ENCODE measurements at places on chromosomes 4 and X.

DNA sequence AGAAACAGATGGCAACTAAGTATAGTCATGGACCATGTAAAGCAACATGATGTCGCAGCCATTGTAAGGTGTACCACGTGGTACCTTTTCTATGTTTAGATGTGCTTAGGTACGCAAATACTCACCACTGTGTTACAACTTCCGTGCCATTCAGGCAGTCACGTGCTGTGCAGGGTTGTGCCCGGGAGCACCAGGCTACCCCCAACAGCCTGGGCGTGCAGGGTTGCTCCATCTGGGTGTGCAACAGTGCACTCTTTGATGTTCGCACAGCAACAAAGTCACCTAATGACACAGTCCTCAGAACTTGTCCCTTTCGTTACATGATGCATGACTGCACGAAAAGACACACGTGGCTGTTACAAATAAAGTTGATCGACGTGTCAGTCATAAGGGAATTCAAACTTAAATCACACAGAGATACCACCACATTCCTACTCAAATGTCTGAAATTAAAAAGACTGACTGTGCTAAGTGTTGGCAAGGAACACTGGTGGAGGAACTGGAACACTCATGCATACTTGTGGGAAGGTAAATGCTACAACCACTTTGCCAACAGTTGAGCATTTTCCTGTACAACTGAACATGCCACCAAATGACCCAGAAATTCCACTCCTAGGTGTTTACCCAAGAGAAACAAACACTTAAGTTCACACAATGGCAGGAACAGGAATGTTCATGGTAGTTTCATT lies 24.3 kb downstream of the CPLX1 start:
- DNase-seq: no peak

DNA sequence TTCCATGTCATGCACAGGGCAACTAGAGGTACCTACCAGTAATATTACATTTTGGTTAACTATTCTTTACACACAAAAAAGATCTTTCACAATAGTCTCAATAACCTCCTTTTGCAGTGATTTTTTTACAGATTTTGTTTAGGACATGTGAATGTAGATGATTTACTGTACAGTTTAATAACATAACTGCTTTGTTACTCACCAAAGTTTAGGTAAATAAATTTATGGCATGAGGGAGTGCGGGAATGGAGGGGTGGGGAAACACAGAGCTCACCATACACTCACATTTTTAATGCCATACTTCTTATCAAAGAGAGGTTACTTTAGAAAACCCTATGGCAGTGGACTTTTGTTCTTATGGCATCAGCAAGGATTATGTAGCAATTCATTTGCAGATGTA lies 93.1 kb upstream of the TEX13A start:
- DNase-seq: no peak

- DNase-seq: peak; percentile 77
Observed at GRCh38 chrX:53317365-53318069, 36.1 kb upstream of the IQSEC2 start.

DNA sequence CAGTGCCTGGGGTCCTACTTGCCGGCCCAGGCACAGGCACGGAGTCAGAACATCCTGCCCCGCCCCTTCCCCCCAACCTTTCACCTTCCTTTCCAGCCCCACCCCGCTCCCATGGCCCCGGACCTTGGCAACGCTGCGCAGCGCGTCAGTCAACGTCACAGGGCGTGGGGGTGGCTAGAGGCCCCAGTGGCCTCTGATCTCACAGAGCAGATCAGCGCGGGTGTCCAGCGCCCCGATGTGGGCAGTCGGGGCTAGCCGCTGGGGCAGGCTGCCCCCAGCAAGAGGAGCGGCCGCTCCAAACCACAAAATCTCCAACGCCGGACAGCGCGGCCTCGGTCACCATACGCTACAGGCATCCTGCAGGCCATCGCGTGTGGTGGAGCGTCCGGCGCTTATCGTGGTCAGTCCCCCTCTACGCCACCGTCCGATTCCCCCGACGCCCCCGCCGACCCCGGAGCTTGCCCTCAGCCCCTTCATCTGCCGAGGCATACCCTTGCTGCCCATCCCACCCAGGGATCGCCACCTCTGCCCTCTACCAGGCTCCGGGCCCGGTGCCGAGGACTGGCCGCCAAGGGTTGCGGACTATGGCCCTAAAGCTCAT lies 69.6 kb upstream of the APOOL start:
- no peak for DNase-seq

- no peak for DNase-seq
Observed at GRCh38 chr4:147628415-147628814, 11.2 kb downstream of the TMEM184C start.

DNA sequence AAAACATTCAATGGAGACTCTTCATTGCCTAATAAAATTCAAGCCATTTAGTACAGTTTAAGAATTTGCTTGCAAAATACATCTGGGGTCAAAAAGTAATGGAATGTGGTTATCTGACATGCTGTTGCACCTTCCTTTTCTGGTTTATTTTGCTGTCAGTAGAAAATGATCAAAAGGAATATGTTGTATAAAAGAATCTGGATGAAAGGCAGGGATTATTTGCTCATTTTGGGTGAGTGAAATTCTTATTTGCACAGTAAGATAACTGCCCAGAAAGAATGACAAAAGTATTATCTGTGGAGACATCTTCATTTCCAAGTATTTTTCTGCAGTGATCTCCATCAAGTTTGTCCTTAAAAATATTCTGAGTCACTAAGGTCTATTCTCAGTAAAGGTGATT lies 30.4 kb downstream of the BOD1L1 start:
- DNase-seq: no peak

- no peak for DNase-seq
Observed at GRCh38 chrX:18649498-18649951, 22.4 kb downstream of the RS1 start.

DNA sequence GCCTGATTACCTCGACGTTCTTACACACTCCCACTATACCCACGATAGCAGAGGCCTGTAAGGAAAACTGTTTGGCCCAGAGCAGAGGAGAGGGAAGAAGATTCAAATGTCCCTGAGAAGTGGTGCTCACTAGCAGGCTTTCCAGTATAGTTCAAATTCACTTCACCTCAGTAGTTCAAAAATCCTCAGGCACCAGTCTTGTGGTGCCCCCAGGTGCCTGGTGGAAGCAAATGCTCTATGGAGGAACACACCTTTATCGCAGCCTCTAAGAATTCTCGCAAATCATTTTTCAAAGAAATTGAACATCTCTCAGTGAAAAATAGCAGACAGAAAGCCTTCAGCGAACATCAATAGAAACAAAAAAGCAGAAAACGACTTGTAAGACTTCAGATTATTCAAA lies 12.2 kb upstream of the MTMR1 start:
- DNase-seq: no peak

DNA sequence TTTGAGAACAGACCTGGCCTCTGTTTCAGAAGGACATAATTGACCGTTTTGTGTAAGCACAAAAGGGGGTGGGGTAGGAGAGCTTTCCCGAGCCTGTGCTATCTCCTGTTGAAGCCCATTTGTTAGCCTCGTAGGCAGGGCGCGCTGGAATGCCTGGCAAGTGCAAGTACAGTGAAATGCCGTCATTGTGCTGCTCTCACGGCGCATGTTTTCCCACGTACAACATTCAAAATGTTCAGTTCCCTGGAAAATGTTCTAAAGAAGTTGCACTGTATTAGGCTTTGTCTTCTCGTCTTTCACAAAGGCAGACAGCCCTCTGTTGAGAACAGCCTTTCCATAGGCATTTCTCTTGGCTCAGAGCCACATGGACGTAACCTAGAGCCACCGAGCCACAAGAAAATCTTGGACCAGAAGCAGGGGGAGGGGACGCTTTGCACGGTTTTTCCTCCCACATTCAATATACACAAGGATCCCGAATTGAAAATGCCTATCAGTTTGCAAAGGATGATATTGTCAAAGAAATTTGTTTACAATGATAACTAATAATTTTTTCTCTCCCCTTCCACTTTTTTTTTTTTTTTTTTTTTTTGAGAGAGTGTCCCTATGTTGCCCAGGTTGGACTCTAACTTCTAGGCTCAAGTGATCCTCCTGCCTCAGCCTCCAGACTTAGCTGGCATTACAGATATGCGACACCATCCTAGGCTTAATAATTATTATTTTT lies 54.6 kb upstream of the RAPGEF2 start:
- peak; percentile 46 for DNase-seq

DNA sequence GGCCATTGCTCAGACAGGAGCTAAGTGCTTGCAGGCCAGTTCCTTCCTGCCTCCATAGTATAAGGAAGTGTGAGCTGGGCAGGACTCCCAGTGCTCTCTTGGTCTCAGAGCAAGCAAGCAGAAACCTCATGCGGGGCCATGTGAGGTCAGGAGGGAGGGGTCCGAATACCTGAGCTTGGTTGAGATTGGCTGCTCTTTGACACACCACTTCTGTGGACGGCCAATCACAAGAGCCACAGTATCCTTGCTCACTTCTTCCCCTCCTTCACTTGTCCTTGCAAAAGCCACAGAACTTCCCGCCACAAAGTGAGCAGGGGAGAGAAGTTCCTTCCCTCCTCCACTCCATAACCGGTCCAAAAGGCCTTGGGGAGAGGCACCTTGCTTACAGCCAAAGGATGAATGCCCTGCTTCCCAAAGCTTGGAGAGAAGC lies 56.7 kb downstream of the PRPS1 start:
- no peak for DNase-seq

DNA sequence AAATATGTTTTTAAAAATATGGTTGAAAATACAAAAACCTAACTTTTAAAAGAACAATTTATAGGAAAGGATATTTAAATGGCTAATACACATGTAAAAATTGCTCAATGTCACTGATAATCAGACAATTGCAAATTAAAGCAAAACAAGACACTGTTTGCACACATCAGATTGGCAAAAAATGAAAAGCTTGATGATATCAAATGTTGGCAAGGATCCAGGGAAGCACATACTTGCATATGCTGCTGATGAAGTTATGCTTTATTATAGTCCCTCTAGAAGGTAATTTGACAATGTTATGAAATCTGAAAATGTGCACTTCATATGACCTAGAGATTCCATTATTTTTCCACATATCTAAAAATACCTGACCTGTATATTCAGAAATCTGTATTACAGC lies 45.7 kb upstream of the EPGN start:
- DNase-seq: no peak

DNA sequence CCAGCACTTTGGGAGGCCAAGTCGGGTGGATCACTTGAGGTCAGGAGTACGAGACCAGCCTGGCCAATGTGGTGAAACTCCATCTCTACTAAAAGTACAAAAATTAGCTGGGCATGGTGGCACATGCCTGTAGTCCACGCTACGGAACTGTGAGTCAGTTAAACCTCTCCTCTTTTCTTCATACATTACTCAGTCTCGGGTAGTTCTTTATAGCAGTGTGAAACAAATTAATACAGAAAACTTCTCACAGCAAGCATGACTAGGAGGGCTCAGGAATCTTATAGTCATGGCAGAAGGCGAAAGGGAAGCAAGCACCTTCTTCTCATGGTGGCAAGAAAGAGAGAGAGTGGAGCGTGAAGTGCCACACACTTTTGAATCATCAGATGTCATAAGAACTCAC lies 358.9 kb downstream of the NLGN4X start:
- DNase-seq: no peak

GRCh38 chr4:136741468-136741867 lies 790.8 kb downstream of the PCDH18 start:
- DNase-seq: no peak

DNA sequence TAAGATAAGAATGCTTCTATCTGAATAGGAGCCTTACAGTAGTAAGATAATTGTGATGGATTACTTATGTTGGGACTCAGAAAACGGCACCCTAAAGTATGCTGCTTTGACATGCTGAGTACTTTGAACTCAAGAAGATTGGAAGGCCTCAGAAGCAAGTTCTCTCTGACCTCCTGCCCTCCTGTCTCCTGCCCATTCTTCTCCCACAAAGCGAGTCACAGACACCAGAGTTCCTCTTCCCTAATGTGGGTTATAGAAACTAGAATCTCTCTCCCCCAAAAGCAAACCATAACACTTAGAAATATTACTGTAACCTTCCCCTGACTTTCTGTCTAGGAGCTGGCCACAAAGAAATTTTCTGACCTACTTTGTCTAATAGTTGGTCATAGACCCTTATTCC lies 76.5 kb downstream of the DDIT4L start:
- DNase-seq: no peak

DNA sequence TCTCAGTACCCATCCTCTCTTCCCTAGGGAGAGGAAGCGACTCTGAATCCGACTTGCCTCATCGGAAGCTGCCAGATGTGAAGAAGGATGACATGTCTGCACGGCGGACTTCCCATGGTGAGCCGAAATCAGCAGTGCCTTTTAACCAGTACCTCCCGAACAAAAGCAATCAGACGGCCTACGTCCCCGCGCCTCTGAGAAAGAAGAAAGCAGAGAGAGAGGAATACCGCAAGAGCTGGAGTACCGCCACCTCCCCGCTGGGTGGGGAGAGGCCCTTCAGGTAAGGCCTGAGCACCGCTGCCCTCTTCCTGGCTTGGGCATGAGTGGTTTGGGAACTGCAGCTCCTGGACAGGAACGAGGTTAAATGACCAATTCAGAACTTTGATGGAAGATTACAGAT lies 81.2 kb downstream of the LIMCH1 start:
- no peak for DNase-seq

DNA sequence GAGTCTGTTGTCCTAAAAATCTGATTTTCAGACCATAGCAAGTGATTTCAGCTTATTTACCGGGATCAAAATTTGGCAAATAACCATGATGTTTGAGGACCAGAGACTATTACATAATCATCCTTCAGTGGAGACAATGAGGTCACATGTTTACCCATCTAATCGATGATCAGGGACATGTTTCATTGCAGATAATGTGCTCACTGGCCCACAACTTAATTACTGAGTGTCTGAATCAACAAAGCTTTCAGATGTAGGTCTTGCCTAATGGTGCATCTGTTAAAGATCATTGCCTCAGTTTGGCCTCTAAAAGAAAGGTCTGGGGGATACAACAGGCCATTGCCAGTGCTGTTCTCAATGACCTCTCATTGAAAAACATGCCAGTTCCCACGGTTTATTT lies 42.8 kb upstream of the KLHL34 start:
- no peak for DNase-seq

DNA sequence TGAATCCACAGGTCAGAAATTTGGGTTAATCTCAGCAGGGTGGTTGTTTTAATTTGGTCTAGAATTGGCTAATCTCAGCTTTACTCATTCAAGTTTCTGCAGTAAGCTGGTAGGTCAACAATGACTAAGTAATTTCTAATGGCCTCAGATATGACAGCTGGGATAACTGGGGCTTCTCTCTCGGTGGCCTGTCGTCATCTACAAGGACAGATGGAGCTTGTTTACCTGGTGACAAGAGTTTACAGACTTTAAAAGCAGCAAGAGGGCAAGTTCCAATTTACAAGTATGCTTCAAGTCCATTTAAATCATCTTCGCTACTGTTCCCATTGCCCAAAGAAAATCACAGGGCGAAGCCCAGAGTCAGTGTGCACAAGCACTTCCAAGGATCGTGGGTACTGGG lies 453.9 kb downstream of the PDHA2 start:
- DNase-seq: no peak

DNA sequence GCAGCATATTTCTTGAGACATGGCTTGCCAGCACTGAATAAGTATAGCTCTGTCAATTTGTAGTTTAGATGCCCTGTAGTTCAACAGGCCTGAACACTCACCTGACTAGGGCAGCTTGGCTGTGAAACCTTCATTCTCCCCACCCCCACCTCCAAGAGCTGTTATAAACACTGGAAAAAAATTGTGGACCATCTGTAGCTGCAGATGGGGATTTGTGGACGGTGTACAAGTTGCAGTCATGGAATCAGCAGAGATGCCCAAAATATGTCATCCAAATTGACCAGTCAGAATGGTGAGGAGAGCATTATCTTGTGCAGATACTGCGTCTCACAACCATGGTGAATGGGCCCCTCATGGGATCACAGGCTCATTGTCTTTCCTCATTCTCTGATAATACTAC lies 76.2 kb upstream of the PAQR3 start:
- no peak for DNase-seq
